Neuronal stem cell (in vitro differentiated cells): ENCODE measurements at places on chromosomes 6 and 20.

DNA sequence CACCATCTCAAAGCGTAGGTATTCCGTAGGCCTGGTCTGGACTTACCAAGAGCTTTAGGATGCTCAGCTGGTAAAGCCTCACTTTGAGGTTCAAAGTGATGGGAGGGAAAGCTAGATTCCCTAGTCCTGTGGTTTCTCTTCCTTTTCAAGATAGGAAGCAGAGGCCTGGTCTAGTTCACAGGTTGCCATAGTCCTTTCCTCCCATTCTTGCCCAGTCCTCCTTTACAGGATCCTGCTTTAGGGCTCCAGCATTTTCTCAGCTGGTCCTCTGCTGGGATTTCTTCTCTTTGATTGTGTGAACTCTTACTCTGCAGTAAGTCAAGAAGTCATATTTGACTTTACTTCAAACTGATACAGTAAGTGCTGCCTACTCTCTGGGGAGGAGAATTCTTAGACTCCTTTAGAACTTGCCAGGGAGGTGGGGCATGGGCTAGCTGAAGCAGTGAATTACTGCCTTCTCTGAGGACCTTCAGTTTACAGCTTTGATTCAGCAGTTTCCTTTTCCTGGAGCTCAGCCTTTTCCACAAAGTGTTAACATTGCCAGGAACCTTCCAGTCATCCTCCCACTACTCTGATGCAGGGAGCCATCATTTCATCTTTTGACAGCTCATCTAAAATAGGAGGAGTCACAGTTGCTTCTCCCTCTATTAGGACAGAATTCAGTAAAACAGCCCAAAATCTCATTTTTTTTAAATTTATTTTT lies 42.8 kb upstream of the PLCG1 start:
- no peak for DNase-seq

GRCh38 chr6:9140951-9141460 lies 705.7 kb upstream of the SLC35B3 start:
- DNase-seq = no peak

GRCh38 chr6:56798163-56798562 lies 155.5 kb upstream of the DST start:
- no peak for DNase-seq

- DNase-seq = no peak
These were observed 50.0 kb upstream of the NRSN1 start for GRCh38 chr6:24076011-24076410.

DNA sequence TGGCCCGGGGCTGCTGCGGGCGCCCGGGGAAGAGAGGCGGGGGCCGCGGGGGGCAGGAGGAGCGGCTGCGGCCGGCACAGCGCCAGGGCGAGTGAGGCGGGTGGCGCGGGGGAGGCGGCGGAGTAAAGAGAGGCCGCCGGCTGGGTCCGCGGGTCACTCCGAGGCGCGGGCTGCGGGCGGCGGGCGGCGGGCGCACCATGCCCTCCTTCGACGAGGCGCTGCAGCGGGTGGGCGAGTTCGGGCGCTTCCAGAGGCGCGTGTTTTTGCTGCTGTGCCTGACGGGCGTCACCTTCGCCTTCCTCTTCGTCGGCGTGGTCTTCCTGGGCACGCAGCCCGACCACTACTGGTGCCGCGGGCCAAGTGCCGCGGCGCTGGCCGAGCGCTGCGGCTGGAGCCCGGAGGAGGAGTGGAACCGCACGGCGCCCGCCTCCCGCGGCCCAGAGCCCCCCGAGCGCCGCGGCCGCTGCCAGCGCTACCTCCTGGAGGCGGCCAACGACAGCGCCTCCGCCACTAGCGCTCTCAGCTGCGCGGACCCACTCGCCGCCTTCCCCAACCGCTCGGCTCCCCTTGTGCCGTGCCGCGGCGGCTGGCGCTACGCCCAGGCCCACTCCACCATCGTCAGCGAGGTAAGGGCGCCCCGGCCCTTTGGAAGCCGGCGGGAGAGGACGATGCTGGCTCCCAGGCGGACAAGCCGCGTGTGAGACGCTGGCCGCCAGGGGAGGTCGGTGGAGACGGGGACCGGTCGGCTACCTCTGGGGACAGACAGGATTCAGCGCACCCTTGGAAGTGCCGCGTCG lies at the start of gene SLC22A3:
Gene SLC22A3, plus strand, starts transcription at position 156 of the 797 bp plus-strand sequence. Its CDS starts 42 bp downstream, at position 198.
- peak; percentile 39 for DNase-seq

GRCh38 chr20:32179515-32179914 lies 28.0 kb downstream of the PLAGL2 start:
- DNase-seq = no peak

DNA sequence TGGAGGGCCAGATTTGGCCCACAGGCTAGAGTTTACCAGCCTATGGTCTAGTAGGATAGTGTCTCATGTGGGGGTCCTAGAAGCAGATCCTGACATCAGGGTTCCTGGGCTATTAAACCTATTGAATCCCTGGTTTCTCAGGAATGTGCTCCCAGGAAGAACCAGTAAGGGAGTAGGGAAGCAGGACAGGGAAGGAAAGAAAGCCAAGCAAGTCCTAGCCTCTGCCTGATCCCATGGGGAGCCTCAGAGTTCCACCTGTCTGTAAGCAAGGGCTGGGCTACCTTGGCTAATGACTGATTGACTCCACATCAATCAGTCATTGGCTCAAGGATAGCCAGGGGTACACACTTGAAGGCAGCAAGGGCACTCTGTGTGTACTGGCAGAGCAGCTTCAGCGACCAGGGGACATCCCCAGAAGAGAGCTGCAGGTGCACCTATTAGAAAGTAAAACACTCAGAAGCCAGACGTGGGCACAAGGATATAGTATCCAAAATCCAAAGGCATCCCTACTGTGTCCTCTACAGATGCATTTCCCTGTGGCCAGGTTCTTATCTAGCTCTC lies 309.5 kb downstream of the TSHZ2 start:
- DNase-seq = no peak

DNA sequence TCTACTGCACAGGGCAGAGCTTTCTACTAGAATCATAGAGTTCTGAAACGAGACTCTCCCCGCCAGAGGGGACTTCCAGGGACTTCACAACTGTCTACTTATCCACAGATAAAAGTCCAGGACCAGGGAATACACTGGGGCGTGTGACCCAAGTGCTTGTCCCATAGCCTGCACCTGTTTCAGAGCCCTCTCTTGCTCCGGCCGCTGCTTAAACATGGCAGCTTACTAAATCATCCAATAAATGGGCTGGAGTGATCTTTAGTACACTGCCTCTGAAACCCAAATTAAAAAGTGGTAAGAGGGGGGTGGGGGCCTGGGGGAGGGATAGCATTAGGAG lies 8.9 kb upstream of the RAB44 start:
- DNase-seq = no peak

DNA sequence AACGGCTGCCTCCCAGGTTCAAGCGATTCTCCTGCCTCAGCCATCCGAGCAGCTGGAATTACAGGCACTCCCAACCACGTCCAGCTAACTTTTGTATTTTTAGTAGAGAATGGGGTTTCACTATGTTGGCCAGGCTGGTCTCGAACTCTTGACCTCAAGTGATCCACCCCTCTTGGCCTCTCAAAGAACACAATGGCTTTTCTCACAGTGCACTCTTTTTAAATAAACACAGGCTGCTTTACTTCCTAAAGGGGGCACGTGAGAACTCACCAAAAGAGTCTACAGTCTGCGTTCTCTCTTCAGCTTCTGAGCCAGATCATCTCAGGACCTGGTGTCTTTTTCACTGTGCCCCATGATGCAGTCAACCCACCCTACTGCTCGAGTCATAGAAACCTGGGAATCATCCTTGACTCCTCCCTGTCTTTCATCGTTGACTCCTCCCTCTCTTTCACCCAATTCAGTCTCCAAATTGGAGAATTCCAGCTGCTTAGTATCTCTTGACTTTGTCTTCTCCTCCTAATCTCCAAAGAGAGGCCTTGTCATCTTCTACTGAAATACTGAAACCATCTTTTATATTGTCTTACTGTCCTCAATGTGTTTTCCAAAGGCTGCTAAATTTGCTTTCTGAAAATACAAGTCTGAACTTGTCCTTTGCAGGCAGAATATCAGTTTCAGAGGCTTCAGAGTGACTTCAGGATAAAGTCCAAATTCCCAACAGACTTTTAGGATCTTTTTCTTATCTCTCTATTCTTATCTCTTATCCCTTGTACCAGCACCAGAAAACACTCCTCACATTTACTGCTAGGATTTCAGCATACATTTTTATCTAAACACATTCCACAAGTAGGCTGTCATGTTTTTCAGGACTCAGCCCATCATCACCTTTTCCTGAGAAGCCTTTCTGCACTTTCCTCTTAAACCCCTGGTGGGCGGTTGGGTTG lies 323.4 kb downstream of the SYNE1 start:
- DNase-seq = no peak

DNA sequence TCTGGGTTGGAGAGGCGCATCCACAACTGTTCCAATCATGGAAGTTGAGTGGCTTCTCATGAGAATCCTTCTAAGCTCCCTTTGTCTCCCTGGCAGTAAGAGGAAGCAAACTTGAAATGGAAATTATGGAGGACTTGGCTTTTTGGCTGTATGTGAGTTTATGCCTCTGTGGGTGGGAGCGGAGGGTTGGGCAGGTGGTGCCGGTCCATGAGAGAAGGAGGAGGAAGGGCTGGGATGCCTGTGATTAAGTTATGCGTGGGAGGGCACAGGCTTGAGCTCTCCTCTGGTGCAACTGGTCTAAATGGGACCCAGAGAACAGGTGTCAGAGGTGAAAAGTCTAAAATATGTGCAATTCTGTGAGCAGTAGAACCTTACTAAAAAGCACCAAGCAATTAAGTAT lies 2.2 kb downstream of the PHACTR3 start:
- DNase-seq = no peak

- DNase-seq = no peak
These were observed 725.7 kb upstream of the ADGRB3 start for GRCh38 chr6:67909354-67909753.

DNA sequence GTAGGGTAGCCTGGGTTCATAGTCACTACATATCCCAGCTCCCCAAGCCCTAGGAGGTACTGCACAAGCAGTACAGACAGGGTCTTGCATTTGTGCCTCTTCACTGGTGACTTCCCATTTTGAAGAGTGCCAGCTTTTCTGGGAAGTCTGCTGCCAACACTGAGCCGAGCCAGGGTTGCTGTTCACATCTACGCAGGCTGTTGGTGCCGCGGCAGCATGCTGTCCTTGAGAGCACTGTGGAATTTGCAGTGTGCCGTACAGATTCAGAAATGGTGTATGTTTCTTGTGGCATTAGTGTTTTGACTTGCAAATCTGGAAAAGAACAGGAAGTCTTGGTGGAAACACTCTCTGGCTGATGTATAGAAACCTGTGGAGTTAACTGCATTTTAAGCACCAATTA lies 67.5 kb downstream of the JARID2 start:
- DNase-seq = no peak

- DNase-seq = no peak
These were observed 35.3 kb downstream of the HIVEP2 start for GRCh38 chr6:142909686-142910085.

DNA sequence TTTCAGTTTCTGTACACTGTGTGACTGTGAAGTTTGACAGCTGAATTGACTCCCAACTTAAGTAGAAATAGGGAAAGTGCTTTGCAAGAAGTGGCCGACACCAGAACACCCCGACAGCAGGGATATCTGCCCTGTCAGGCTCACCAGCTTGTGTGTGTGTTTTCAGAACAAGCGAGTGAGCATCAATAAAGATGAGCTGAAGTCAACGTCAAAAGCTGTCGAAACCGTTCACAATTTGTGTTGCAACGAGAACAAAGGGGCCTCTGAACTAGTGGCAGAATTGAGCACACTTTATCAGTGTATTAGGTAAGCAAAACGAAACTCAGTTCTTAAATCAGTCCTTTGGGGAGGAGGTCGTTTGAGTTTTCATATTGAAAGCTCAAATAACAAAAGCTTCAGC lies 10.7 kb downstream of the NELFCD start:
- DNase-seq = no peak

DNA sequence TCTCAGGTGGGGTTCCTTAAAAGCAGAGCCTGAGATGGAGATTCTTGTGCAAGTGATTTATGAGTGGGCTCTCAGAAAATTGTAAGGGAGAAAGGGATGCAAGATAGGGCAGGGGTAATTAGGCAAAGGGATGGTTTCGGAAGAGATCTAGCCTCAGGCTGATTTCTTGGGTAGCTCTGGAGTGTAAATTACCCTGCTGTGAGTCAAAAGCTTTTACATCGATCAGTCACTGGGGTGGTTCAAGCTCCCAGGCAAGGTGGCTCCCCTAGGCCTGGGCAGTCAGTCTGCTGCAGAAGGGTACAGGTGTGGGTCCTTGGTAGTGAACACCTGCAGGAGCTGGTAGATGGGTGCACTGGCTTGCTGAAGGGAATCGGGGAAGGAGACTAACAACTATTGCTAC lies 11.1 kb upstream of the PM20D2 start:
- no peak for DNase-seq

DNA sequence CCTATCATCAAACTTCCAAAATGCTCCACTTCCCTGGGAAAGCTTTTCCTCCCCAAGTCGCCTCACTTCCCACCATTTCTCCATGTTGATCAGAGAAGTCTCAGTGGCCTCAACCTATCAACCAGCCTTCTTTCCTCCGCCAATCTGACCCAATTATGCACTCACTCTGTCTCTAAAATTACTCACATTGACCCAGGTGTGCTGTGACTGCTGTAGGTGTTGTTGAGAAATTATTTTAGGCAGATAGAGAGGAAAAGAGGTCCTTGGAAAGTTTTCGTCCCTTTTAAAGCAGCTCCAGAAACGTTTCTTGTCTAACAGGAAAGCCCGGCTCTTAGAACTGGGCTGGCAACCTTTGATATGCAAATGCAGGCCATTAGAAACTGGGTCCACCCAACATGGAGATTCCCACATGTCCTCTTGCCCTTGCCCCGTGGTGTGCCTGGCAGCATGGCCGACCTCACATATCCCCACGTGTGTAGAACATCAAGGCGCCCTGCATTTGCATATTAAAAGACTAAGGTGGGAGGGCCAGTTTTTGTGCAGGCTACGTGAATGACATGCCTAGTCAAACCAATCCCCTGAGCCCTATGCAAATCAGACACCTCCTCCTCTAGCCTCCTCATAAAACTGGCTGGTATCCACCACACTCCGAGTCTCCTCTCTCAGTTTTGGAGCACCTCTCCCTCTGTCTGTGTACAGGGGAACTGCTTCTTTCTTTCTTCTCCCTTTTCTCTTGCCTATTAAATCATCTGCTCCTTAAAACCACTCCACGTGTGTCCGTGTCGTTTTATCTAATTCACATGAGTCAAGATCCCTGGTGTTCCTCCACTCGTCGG lies 12.9 kb downstream of the IPCEF1 start:
- no peak for DNase-seq

GRCh38 chr6:112886415-112886814 lies 539.3 kb downstream of the RFPL4B start:
- no peak for DNase-seq

GRCh38 chr6:77383026-77383425 lies 80.3 kb downstream of the HTR1B start:
- no peak for DNase-seq

DNA sequence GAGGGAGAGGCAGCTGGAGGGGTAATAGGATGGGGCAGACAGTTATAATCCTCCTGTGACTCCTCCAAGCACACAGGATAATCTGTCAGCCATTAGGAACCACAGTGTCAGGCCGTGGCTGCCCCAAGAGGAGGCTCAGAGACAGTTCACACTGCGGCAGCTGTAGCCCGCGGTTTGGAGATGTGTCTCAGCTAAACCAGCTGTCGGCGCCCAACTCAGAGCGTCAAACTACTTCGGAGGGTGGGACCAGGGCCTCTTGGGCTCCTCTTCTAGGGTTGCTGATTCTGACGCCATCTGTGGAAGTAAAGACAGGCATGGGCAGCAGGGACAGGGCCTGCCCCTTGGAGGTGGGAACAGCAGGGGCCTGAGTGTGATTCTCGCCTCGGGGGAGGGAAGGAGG lies 309.8 kb downstream of the CDC5L start:
- no peak for DNase-seq

GRCh38 chr6:13924146-13924948 lies 405 bp upstream of the RNF182 start:
- peak; percentile 87 for DNase-seq
